ENCODE measurements at places on chromosomes 16 and 17.

GRCh38 chr16:73048292-73049080, 558 bp upstream of the ZFHX3 start:
- DNase-seq: no peak

DNA sequence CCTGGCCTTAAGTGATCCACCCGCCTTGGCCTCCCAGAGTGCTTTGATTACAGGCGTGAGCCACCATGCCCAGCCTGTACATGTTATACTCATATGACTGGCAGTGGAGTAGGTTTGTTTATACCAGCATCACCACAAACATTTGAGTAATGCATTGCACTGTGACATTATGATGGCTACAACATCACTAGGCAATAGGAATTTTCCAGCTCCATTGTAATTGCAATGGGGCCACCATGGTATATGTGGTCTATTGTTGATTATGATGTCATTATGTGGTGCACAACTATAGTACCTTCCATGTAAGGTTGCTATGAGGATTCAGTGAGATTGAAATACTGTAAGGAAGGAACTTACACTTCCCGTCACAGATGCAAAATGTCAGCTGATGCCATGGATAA, 168.9 kb downstream of the COPRS start:
- DNase-seq: no peak

- DNase-seq: no peak
Measured at GRCh38 chr16:12398029-12398682, 405.5 kb downstream of the CPPED1 start.

- no peak for DNase-seq
Measured at GRCh38 chr17:35342276-35342675, 31.1 kb downstream of the SLFN11 start.

GRCh38 chr17:73856556-73856955, 212.3 kb upstream of the SDK2 start:
- no peak for DNase-seq

GRCh38 chr16:83973581-83974385, 5.7 kb downstream of the NECAB2 start:
- no peak for DNase-seq

- DNase-seq: no peak
Measured at GRCh38 chr17:16072031-16072430, 72.4 kb downstream of the TTC19 start.

DNA sequence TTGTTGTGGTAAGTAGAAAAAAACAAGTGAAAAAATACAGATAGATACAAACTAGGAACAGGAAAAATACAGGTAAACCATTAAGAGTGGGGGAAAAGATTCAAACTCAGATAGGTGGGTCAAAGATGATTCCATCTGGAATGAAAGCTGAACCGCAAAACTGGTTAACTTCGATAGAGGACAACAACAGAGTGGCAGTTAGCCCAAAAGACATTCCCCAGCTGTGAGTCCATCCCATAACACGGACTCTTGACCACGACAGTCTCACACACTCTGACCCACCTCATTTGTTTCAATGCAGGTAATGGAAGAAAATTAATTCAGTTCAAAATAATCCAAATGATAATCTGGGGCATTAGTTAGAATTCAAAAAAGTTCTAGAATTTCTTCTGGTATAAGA, 13.5 kb downstream of the ELAC2 start:
- no peak for DNase-seq

GRCh38 chr16:74811911-74812310, 37.3 kb upstream of the FA2H start:
- DNase-seq: no peak

- peak; percentile 75 for DNase-seq
Measured at GRCh38 chr17:50550661-50551432, 3.9 kb downstream of the SPATA20 start.

DNA sequence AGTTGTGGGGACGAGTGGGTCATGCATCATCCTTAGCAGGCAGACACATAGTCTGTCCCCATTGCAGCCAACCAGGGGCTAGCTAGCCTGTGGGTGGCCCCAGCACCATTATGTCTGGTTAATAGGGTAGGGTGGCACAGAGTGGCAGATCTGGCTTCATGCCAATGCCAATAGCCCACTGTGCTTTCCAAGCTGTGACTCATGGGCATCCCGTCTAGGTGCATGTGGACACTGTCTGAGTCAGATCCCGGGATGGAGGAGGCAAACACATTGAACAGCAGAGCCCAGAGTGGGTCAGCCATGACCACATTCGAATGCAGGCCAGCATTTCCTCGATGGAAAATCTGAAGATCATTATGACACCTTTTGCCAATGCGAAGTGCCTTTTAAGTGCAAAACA, 2.5 kb downstream of the HS3ST2 start:
- no peak for DNase-seq

DNA sequence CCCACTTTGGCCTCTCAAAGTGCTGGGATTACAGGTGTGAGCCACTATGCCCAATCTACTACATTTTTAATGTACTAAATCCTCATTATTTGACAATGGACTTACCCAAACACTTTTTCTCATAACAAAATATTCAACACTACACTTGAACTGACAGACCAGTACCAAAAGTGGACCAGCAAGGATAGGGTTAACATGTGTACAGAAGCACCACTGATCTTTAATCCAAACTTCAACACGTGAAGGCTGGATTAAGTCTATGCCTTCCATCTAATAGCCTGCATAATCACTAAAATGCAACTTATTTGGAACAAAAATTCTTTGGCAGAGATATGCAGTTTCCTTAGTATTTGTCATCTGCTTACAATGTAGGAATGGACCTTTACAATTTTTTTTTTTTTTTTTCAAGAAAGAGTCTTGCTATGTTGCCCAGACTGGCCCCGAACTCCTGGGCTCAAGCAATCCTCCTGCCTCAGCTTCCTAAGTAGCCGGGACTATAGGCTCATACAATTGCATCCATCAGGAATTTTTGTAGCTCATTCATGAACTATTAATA, 60.0 kb upstream of the BCAR1 start:
- DNase-seq: no peak

DNA sequence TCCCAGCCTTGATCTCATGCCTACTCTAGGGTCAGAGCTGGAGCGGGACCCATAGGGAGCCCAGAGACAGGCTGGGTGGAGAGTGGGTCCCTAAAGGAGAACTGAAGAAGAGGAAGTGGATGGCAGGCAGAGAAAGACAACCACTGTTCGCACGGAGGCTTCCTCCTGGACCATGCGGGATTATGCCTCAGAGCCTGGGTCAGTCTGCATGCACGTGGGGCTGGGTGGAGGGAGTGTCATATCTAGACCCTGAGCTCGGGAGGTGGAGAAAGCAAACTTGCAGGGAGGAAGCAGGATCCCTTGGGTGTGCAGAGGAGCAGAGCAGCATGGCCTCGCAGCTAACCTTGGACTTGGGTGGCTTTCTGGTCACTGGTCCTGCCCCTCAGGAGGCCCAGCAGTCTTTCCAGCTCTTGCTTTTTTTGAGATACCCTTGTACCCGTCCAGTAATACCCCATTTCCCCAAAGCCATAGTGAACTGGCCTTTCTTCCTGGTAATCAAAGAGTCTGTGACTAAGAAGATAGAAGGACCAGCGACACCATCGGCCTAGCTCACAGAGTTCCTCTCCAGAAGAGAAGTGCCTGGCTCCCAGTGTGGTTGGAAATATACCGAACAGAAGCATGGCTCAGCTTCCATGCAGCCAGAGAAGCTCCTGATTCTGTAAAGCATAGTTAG, 344.2 kb downstream of the CPPED1 start:
- DNase-seq: no peak

DNA sequence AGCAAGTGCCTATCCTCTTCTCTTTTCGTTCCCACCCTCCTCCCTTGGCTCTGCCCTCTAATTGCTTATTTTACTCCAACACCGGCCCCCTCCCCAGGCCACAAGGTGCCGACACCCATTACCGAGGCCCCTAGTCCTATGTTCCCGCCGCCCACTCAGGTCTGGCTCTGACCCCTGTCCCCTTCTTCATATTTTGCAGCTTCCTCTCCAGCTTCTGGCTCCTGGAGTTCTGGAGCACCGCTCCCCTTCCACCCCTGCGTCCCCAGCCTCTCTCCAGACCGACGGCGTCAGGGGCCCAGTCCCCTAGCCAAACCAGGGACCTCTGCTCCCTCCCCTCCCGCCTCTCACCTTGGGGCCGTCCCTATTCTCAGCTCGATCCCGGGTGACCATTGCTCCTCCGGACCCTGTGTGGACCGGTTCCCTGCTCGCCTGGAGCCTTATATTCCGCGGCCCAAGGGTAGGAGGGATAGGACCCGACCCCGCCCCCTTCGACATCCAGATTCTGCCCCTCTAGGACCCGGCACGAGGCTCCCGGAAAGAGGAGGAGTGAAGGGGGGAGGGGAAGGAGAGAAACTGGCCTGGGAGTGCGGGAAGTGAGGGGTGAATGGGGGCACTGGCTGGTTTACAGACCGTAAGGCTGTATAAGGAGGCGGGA, at the start of gene HES7:
Gene HES7 (minus strand): TSS at position 412 of the 655 bp plus-strand sequence. CDS start 22 bp downstream, at position 390.
- no peak for DNase-seq

GRCh38 chr17:58643147-58643546, 48.7 kb downstream of the TEX14 start:
- no peak for DNase-seq

GRCh38 chr17:28547623-28548416, 4.6 kb downstream of the UNC119 start:
- DNase-seq: no peak

DNA sequence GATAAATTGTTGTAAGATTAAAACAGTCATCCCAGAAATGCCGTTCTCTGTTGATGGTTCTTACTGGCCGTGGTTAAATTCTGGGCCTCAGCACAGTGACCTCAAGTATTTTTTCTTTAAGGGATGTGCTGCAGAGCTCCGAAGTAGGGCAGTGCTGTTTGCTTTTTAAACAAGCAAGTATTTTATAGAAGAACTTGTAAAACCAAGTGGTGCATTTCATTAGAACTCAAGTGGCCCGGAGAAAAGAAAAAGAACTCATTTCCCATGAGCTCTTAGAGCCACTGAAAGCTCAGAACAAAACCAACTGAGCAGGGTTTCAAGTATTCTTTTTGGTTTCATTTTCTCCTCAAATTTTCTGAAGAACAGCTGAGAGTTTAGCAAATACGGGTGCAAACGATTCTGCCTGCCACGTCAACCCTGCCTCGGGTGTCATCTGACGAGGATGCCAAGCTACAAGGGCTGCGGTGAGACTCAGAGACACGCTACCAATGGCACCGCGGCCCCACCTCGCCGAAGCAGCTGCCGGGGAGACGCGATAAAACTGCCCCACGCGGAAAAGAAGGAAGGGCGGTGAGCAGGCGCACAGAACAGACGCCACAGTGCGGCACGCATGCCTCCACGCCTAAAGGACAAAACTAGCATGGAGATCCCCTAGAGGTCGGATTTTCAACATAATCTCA, 6.3 kb downstream of the LMF1 start:
- no peak for DNase-seq

DNA sequence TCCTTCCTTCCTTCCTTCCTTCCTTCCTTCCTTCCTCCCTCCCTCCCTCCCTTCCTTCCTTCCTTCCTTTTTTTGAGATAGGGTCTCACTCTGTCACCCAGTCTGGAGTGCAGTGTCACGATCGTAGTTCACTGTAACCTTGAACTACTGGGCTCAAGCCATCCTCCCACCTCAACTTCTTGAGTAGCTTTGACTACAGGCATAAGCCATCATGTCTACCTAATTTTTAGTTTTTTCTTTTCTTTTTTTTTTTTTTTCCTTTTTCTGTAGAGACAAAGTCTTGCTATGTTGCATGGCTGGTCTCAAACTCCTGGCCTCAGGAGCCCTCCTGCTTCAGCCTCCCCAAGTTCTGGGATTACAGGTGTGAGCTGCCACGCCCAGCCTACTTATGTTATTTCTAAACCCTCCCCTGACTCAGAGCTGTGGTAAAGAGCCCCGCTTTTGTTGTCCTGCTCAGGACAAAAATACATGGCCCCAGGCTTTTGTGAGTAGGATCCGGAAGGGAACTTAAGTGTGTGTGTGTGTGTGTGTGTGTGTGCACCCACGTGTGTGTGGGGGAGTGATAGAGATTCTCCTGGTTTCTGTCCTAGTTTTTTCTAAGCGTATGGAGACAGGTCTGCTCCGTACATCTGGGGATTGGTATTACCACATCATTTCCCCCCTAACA, 67.1 kb downstream of the PRKCB start:
- no peak for DNase-seq

- DNase-seq: no peak
Measured at GRCh38 chr16:13111747-13112146, 210.3 kb downstream of the SHISA9 start.

GRCh38 chr16:14415291-14415690, 214.8 kb downstream of the PARN start:
- no peak for DNase-seq

GRCh38 chr17:34762078-34762477, 182.7 kb downstream of the TMEM132E start:
- DNase-seq: no peak

GRCh38 chr17:74875977-74876593, 3.3 kb upstream of the FDXR start:
- DNase-seq: no peak

DNA sequence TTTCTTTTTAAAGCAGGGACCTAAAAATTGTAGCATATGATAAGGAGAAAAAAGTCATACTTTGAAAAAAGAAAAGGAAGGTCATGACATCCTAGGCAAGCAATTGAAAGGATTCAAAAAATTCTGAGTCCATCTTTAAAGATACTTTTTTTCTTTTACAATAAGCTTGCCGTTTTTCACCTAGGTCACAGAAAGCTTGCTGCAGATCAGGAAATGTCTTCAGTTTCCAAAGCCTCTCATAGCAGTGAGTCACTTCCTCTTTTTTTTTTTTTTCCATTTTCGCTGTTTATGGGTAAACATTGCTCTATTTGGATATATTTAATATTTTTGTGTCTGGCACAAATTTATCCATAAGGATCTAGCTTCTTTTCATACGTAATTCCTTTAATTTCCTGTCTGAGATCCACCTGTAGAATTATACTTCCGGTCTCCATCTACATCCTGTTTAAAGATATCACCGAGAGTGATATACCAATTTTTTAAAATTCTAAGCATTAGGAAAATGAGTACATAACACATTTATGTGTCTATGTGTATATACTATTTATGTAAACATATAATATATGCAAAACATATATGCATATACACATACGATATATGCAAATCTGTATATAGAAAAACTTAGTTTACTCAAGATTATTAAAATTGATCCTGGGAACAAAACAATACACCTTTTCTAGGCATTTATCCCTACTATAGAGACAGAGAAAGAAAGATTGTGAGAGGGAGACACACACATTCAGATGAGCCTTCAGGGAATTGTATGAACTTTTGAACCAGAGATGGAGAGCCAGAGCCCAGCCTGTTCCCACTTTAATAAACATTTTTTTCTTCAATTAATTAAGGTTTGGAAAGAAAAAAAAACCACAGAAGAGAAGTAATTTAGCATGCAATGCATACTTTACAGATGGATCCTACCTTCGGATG, 134.4 kb downstream of the SKAP1 start:
- no peak for DNase-seq

GRCh38 chr16:83215406-83216001, 588.7 kb downstream of the CDH13 start:
- peak; percentile 57 for DNase-seq

DNA sequence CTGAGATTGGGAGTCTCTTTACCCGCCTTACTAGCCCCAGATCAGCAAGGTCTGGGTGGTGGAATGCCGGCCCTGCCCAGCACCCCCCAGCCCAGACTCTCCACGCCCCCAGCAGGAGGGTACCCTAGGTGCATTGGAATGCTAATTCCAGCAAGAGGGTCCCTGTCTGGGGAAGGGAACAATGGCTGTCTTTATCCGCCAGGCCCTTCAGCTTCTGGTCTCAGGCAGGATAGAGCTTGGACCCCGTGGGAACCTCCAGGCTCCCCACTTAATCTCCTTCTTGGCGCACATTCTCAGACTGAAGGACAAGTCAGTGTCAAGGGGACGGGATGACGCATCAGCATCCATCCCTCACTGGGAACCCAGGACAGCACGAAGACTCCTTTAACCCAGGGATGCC, 85.1 kb downstream of the LITAF start:
- peak; percentile 77 for DNase-seq
